ENCODE measurements at places on chromosomes 1 and 21.

DNA sequence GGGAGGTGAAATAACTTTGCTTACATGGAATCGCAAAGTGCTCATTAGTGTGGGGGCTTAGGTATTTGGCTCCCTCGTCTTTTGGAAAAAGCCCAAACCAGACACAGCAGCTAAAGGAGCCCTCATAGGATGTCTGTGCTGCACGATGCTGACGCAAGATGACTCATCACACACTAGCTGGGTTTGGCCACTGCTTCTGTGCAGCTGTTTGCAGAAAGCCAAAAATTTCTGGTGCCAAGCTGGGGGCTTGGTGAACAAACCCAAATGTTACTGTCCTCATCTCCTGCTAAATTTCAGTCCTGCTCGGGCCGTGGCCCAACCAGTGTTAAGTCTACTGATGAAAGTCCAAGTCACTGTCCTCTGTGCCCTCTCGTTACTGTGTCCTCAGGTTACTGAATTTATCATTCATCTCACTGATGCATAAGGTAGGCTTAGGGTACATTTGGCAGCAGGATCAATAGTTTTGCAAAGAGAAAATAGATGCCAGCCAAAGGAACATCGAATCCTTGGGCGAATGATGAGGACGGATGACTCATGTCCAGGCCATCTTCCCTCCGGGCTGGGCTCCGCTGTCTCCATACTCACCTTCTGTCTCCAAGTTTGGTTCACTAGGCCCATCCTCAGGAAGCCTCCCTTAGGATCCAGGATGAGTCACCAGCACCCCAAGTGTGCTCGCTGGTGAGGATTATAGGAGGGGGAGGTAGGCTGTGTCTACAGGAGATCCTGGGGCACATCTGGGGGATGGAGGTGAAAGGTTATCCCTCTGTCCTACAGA is 177.7 kb downstream of the ADSS2 start:
- DNase-seq, result peak; percentile 8

- no peak for DNase-seq
Measured at GRCh38 chr1:83998205-83998497, 781 bp downstream of the TTLL7 start.

- no peak for DNase-seq
Measured at GRCh38 chr1:67677408-67677807, 7.6 kb upstream of the GADD45A start.

DNA sequence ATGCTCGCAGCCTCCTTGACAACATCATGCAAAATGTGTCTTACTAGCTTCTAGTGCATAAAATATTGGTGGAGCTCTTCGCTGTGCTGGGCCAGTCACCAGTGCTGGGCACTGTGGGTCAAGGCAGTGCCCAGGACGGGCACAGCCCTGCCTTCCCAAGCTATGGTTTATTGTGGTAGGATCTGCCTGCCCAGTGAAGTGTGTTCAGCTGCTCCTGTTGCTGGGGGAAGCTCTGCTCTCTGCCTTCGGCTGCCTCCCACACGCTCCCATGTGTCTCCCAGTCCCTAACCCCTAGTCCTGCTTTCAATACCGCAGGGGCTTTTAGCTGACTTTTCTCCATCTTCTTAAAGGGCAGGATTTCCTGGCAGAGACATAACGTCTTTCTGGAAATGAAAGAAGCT is 15.7 kb downstream of the EPHX1 start:
- DNase-seq, result no peak

DNA sequence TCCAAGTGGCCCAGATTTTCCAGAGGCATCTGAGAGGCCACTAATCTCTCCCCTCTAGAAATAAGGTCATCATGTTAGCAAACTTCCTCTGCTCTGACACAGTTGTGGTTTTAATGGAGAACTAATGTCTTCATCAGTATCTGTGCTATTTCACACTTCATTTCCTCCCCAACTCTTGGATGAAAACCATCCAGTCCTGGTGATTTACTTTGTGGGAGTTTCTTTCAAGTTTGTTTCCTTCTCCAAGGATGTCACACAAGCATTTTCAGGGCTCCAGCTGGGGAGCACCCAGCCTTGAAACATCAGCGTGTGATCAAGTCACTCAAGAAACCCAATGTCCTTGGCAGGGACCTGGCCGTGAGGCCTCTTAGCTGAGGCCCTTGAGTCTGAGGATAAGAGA is 38.8 kb downstream of the TBX15 start:
- DNase-seq, result no peak
